ENCODE measurements at places on chromosomes 6 and 20. TPM values are rescaled to one million over a fixed set of nuclear protein-coding genes. Genes with fewer than 3 reads are reported as not detected.

OOEP gene
- 0.14 TPM for total RNA-seq

PTCHD4 gene
- total RNA-seq: 3.6 TPM

EDEM2 gene
- 74.8 TPM for total RNA-seq

GPR6 gene
- not detected for total RNA-seq

FRK gene
- total RNA-seq: 1.0 TPM

SLA2 gene
- total RNA-seq: not detected

MROH8 gene
- under 0.01 TPM for total RNA-seq

VSTM2L gene
- total RNA-seq: 1.4 TPM

HAO1 gene
- total RNA-seq: not detected

CFAP61 gene
- total RNA-seq: 0.34 TPM

PNLDC1 gene
- not detected for total RNA-seq
